Stimulated activated CD4-positive, alpha-beta T cell treated with anti-CD3 and anti-CD28 coated beads, Interleukin-12 subunit alpha, Interleukin-12 subunit beta, amount 100 ng/mL, for 24 hours (primary cell): ENCODE measurements at places on chromosomes 4 and X.

DNA sequence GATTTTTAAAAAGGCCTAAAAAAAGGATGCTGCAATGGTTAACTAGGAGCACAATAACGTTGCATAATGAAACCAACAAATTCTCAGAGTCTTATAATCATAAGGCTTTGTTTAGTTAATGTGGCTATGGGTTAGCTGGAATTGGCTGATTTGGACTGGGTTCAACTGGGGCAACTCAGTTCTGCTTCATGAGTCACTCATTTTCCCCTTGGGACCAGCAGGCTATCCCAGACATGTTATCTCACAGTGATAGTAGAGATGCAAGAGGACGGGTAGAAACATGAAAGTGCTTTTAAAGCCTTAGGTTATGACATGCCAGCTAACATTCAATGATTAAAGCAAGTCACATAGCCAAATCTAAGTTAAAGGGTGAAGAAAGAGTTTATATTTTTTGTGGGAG, 189.2 kb upstream of the GK2 start:
- DNase-seq = no peak

GRCh38 chr4:147822128-147822527, 90.2 kb downstream of the ARHGAP10 start:
- no peak for DNase-seq

DNA sequence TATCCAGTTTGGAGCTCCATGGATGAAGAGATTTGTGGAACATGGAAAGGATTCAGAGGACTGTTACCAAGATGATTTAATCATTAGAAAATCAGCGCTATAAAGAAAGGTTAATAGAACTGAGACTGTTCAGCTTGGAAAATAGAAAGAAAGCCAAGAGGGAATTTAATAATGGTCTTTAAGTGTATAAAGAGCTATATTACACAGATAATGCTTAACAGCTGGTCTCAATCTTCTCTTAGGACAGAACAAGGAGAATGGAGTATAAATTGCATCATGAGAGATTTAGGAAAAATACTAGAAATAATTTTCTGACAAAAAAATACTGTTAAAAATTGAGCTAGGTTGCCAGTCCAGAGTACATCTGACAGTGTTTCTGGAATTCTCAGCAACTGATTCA, 91.3 kb upstream of the MAGEC2 start:
- no peak for DNase-seq

DNA sequence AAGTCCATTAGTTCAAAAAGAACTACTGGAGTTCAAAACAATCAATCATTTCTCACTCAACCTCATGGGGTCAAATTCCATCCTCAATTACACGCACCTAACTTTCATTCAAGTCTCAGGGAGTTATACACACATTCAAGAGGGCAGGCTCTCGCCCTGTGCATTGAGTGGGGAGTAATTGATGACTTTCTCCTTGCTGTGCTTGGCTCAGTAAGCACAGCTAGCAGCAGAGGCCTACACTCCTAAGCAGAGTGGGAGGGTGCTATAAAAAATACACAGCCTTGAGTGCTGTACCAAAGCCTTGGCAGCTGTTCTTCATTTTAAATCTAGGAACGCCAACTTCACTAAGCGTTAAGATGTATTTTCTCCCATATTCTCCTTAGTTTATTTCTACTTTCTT, 958.3 kb upstream of the ADGRL3 start:
- DNase-seq = no peak

DNA sequence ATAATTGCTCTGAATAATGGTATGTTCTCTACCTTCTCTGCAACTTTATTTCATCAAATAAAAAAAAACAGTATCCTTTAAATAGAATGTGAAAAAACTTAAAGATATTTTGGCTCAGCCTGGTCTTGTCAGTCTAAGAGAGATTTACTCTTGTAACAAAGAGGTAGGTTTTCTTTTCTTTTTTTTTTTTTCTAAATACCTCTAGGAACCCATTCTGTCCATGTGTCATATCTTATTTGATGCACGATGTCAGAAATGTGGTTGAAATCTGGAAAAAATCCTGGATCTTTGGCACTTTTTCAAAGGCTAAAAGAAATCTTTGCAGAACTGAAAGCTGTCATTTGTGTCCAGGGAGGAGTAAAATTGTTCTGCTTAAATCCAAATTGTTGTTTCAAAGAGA, 17.3 kb upstream of the FGF5 start:
- DNase-seq = no peak
